ENCODE measurements at places on chromosomes 1 and 21. TPM values are rescaled to one million over a fixed set of nuclear protein-coding genes. Genes with fewer than 3 reads are reported as not detected.

- peak; percentile 77 for DNase-seq
These were observed 80.6 kb upstream of the IPO9 start for GRCh38 chr1:201748335-201748734.

DNA sequence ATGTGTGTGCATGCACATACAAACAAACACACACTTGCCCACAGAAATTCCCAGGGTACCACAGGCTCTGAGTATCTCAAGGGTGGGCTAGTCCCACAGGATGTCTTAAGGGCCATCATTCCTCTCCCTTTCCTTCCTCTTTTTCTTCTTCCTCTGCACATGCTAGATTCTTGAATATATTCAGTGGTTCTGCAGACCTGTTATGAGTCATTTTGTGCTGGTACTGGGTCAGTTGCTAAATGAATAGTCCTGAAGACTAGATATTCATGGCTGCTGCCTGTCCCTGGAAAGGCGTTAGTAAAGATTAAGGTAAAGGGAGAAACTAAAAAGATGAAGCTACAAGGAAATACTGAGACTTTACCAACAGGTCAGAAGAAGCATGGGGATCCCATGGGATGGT, 256.7 kb upstream of the KIAA0040 start:
- DNase-seq = no peak

- DNase-seq = no peak
These were observed 24.4 kb downstream of the EFCAB7 start for GRCh38 chr1:63547621-63548294.

GRCh38 chr1:185376840-185377635, 60.0 kb upstream of the IVNS1ABP start:
- peak; percentile 59 for DNase-seq

DNA sequence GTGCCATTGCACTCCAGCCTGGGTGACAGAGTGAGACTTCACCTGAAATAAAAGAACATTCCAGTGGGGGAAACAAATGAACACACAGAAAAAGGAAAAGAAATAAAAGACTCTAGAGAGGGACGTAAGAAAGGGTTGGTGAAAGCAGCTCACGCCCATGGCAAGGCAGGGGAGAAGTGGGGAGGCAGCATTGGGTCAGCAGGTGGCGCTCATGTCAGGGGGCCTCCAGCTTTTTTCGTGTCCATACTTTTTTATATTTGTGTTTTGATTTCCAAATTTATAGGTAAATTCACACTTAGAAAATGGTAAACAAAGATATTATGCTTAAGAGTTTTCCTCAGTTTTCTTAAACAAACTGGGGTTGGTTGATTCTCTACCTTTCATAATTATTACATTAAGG, 45.5 kb downstream of the VPS13D start:
- peak; percentile 11 for DNase-seq

- DNase-seq = no peak
These were observed 149.4 kb upstream of the TIAM1 start for GRCh38 chr21:31493350-31493880.

- no peak for DNase-seq
These were observed 1.0 kb upstream of the SYNJ1 start for GRCh38 chr21:32728848-32729247.

GRCh38 chr1:247437551-247438505, 20.1 kb downstream of the OR2B11 start:
- no peak for DNase-seq

GRCh38 chr1:46478721-46479485, 10.7 kb upstream of the DMBX1 start:
- DNase-seq = no peak

DNA sequence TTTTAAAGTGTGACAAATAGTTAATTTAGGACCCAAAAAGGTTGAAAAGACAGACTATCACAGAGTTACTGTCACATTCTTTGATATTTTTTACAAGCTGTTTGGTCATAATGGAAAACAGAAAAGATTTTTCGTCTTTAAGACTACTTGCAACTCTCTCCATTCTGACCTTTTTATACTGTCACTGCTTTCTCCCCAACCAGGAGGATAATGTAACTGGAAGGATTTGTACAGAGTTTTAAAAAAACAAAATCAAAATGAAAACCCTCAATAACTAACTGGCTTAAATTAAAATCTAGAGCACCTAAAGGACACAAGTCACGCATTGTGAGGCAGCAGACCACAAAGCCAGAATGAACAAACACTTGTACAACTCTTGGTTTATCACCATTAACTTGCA, 257.7 kb downstream of the FAF1 start:
- no peak for DNase-seq

GRCh38 chr1:92276082-92276481, 22.7 kb downstream of the GLMN start:
- no peak for DNase-seq

- DNase-seq = no peak
These were observed 9.4 kb upstream of the LMNA start for GRCh38 chr1:156104861-156105832.

- no peak for DNase-seq
These were observed 9.8 kb upstream of the CR1 start for GRCh38 chr1:207486198-207486597.

DNA sequence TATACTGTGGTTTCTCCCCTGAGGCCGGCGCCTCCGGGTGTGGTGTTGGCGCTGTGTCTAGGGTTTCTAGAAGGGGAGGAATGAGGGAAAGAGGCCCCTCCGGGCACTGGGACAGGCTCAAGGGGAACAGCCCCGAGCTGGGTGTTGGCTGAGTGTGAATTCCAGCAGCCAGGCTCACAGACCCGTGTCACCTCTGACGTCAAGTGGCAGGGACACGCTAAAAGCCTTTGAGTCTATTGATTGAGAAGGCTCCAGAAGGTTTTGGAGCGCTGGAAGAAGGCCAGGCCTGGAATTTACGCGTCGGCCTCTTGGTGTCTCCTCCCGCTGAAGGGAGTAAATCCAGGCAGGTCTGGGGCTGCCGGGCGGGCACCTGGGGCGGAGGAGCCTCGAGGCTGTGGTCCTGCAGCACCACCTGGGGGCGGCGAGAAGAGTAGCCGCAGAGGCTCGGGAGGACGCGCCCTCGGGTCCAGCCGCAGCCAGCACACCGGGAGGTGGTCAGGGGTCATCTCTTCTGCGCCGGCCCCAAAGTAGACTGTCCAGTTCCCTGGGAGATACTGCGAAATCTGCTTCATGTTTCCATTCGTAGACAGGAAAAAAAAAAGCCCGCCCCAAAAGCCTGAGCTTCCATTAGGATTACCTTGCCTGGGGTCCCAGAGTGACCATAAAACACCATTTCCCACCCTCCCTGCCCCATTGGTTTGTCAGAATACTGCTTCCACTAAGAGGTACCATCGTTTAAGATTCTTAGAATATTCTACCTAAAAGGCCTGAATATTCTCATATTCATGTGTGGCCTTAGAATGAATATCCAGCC, 61.7 kb downstream of the TLR5 start:
- DNase-seq = peak; percentile 89

Gene SLC45A1
- 0.20 TPM for total RNA-seq

Gene EFNA3
- 0.48 TPM for total RNA-seq

Measured in RPMI7951 (cell line).